MM.1S (cell line): ENCODE measurements at places on chromosomes 1 and 21.
A peak's percentile ranks its signal among the peaks of the same experiment; 100 is the strongest.

DNA sequence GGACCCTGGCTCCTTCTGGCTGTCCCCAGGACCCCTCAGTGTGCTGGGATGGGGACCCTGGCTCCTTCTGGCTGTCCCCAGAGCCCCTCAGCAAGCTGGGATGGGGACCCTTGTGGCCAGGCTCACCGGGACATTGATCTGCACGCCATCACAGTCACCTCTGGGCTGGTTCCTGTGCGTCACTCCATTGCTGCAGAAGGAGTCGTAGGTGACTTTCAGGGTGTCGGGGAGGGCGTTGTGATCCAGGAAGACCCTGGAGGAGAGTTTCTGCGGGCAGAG, 19.7 kb upstream of the PTTG1IP start:
- no peak for DNase-seq

- DNase-seq: no peak
These were observed 40.4 kb downstream of the NKAIN1 start for GRCh38 chr1:31199236-31199790.

- DNase-seq: no peak
These were observed 2.1 kb upstream of the OTUD7B start for GRCh38 chr1:150012611-150013010.

DNA sequence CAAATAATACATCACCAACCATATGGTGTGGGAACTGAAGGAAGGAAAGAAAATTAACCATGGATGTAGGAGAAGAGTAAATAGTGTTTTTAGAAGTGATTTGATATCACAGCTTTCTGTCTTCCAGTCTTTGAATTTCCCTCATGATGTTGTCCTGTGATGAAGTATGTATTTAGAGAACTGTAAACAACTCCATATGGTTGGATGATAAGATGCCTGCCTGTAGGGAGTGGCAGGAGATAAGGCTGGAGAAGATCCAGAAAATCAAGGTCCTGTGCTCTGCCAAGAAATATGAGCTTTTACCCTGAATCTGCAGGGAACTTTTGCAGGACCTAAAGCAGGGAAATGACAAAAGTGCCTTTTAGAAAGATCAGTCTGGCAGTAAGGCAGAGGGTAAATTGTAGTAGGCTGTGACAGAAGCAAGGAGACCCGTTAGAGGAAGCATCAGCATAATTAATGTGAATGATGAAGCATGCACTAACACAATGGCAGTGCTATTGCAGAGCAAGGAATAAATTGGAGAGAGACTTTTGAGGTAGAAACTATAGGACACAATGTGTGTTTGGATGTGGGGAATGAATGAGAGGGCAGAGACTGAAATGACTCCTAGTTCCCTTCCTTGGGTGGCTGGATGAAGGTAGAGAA, 21.9 kb downstream of the CEPT1 start:
- no peak for DNase-seq

DNA sequence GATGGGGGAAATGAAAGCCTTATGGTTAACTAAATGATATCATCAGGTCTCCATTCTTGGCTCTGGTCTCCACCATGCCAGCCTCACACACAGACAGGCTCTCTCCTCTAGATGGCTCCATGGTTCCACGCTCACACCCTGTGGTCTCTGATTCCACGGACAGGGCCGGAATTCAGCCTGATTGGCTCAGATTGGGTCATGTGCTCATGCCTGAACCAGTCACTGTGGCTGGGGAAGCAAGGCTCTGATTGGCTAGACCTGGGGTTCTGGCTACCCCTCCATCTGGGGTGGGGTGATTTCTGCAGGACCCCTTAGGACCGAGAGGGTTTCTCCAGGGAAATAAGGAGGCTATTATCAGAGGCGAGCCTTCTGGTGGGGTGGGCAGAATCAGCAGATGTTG, 277.0 kb downstream of the PTPRU start:
- DNase-seq: peak; percentile 32

GRCh38 chr21:36563341-36563926, 83.5 kb upstream of the CLDN14 start:
- DNase-seq: no peak
